ENCODE measurements at places on chromosomes 16 and 17. TPM values are rescaled to one million over a fixed set of nuclear protein-coding genes. Genes with fewer than 3 reads are reported as not detected.
A peak's percentile ranks its signal among the peaks of the same experiment; 100 is the strongest.

PERCC1 gene
- 0.27 TPM for polyA plus RNA-seq

PLXDC1 gene
- 5.5 TPM for polyA plus RNA-seq

DNA sequence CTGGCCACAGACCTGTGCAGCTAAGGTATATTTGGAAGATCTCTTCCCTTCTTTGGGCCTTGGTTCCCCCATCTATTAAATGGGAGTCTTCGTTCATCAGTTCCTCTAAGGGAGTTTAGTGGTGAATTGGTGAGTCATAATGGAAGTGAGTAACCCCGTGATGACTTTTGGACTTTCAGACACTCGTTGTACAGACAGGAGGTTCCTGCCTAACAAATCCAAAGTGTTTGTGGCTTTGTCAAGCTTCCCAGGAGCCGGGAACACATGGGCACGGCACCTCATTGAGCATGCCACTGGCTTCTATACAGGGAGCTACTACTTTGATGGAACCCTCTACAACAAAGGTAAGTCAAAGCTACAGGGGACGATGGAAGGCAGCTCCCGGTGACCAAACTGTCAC is 40.4 kb downstream of the WSCD1 start:
- H3K27ac ChIP-seq = no peak overlapping the region
- H3K27me3 ChIP-seq = no peaks in the 10 kb centered on the region
- DNase-seq = no peak
- peaks cover 45% of the 10 kb centered on the region for H3K36me3 ChIP-seq

GRCh38 chr16:13148836-13149235 is 247.4 kb downstream of the SHISA9 start:
- DNase-seq = no peak
- H3K4me1 ChIP-seq = no peaks in the 10 kb centered on the region
- no peaks in the 10 kb centered on the region for H3K36me3 ChIP-seq
- no peaks in the 10 kb centered on the region for H3K27me3 ChIP-seq

- H3K4me3 ChIP-seq = no peak overlapping the region
- no peaks in the 10 kb centered on the region for H3K4me1 ChIP-seq
- no peaks in the 10 kb centered on the region for H3K36me3 ChIP-seq
- H3K27ac ChIP-seq = no peak overlapping the region
- peaks cover 4% of the 10 kb centered on the region for H3K27me3 ChIP-seq
Measured at GRCh38 chr17:39841134-39841683, 22.9 kb downstream of the IKZF3 start.

GRCh38 chr16:16150117-16150877 is 73.0 kb downstream of the ABCC6 start:
- H3K27me3 ChIP-seq = peaks cover 10% of the 10 kb centered on the region
- H3K36me3 ChIP-seq = no peaks in the 10 kb centered on the region
- DNase-seq = peak; percentile 95
- H3K27ac ChIP-seq = peak overlapping the region; percentile 42
- peaks cover 34% of the 10 kb centered on the region for H3K4me1 ChIP-seq

DNA sequence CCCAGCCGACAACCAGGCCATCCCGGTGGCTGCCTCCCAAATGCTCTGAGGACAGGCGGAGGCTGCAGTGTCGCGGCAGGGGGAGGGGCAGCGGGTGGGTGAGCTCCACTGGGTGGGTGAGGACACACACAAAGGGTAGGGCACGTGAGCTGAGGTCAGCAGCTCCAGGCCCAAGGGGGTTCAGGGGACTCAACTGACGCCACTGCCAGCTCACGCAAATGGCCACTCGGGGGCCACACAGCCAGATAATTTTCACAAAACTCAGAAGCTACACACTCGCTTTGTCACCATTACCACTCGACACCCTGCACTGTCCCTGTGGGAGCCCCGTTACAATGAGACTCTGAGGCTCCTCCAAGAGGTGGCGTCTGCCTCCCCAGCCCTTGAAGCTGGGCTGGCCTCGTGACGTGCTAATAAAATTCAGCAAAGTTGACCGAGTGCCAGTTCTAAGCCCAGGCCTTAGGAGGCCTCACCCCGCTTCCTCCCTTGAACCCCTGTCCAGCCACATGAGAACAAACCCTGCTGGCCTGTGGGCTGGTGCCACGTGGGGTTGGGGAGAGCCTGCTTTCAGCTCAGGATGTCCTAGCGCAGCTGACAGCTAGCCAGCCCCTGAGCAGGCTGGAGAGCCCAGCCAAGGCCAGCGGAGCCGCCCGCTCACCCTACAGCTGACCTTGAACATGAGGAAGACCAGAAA is 56.9 kb downstream of the RMI2 start:
- no peak overlapping the region for H3K27ac ChIP-seq
- no peak for DNase-seq
- H3K4me3 ChIP-seq = no peak overlapping the region
- no peaks in the 10 kb centered on the region for H3K36me3 ChIP-seq
